ENCODE measurements at places on chromosomes 5 and 9. TPM values are rescaled to one million over a fixed set of nuclear protein-coding genes. Genes with fewer than 3 reads are reported as not detected.

Gene STPG3
- total RNA-seq: not detected

Gene ZMAT2
- 49.7 TPM for total RNA-seq

Gene PLAC8L1
- total RNA-seq: not detected

Gene IFNB1
- total RNA-seq: 0.46 TPM

Gene VCAN
- total RNA-seq: 14.1 TPM

Gene SLC23A1
- total RNA-seq: not detected

Gene MEGF9
- 9.3 TPM for total RNA-seq

Gene PTGES2
- total RNA-seq: 88.7 TPM

Gene CYSRT1
- total RNA-seq: not detected

Gene ORM2
- not detected for total RNA-seq

Gene CXCL14
- not detected for total RNA-seq

Gene PDGFRB
- total RNA-seq: 0.97 TPM

Gene SPINK7
- total RNA-seq: not detected

Gene SLC6A3
- total RNA-seq: not detected

Gene POU5F2
- total RNA-seq: 0.61 TPM

Gene SNX24
- 7.6 TPM for total RNA-seq

Gene HSD17B3
- not detected for total RNA-seq

Gene PCDHA9
- under 0.01 TPM for total RNA-seq

Gene COMMD10
- total RNA-seq: 44.8 TPM

Gene HRH2
- not detected for total RNA-seq

Gene ADAMTS12
- 0.46 TPM for total RNA-seq

Gene TTC39B
- total RNA-seq: 5.8 TPM

Gene ARSB
- 10.4 TPM for total RNA-seq

Gene TPPP
- 0.15 TPM for total RNA-seq

Gene CDH18
- total RNA-seq: 0.61 TPM

Gene SPINK6
- not detected for total RNA-seq

Gene IPO11
- total RNA-seq: 128 TPM

Gene GARNL3
- 2.6 TPM for total RNA-seq

Gene SAXO1
- total RNA-seq: not detected

Gene TMOD1
- 1.9 TPM for total RNA-seq

Gene BARHL1
- not detected for total RNA-seq

Gene CDKN2A
- 4.9 TPM for total RNA-seq

Gene IL5
- total RNA-seq: not detected

Gene ADAMTS19
- total RNA-seq: not detected

Gene ANKRD34B
- total RNA-seq: not detected

Gene HTR4
- total RNA-seq: not detected

Gene RAPGEF6
- 16.4 TPM for total RNA-seq

Gene SLC1A1
- total RNA-seq: 7.0 TPM

Gene TAF11L11
- not detected for total RNA-seq

Gene IFT74
- total RNA-seq: 14.6 TPM

Gene LCN12
- not detected for total RNA-seq

Gene NXNL2
- not detected for total RNA-seq

Gene C9orf43
- 0.15 TPM for total RNA-seq

Gene NACC2
- total RNA-seq: 14.1 TPM

Gene F2RL1
- 77.1 TPM for total RNA-seq
